ENCODE measurements at places on chromosomes 1 and 21. TPM values are rescaled to one million over a fixed set of nuclear protein-coding genes. Genes with fewer than 3 reads are reported as not detected.

- no peak for DNase-seq
- H3K27ac ChIP-seq = no peak overlapping the region
- no peaks in the 10 kb centered on the region for H3K4me1 ChIP-seq
- H3K4me3 ChIP-seq = no peak overlapping the region
These were observed 19.3 kb downstream of the DPT start for GRCh38 chr1:168709405-168710363.

- H3K4me3 ChIP-seq = no peak overlapping the region
- peak; percentile 59 for DNase-seq
- H3K27ac ChIP-seq = no peak overlapping the region
- H3K27me3 ChIP-seq = peaks cover 2% of the 10 kb centered on the region
These were observed 20.3 kb upstream of the SLC5A9 start for GRCh38 chr1:48202030-48202752.

- no peaks in the 10 kb centered on the region for H3K36me3 ChIP-seq
- no peak overlapping the region for H3K27ac ChIP-seq
- H3K27me3 ChIP-seq = peaks cover 18% of the 10 kb centered on the region
- H3K4me3 ChIP-seq = no peak overlapping the region
- H3K4me1 ChIP-seq = no peaks in the 10 kb centered on the region
These were observed 4.7 kb upstream of the SPRR3 start for GRCh38 chr1:152996633-152997400.

DNA sequence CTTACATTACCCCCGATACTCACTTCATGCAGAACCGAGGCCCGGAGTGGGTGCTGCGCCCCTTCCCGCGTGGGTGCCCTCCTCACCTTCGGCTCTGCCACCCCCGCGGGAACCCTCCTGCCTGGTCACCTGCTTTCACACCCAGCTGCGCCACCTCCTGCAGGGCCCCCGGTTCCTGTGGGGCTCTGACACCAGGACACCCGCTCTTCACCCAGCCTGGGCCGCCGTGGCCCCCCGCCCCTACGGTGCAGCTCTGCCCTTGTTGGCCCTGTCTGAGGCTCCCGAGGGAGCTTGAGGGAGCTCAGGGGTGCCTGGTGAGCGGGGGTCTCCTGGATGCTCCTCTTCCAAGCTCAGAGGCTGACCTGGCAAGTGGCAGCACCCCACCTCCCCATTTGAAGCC is 19.0 kb downstream of the RRP1 start:
- no peaks in the 10 kb centered on the region for H3K36me3 ChIP-seq
- H3K4me1 ChIP-seq = peaks cover 10% of the 10 kb centered on the region
- no peak overlapping the region for H3K27ac ChIP-seq
- no peaks in the 10 kb centered on the region for H3K27me3 ChIP-seq
- no peak overlapping the region for H3K4me3 ChIP-seq
- no peak for DNase-seq

- H3K27ac ChIP-seq = no peak within 1 kb of the TSS
- H3K36me3 ChIP-seq = peaks cover 3% of the 10 kb centered on the region
- H3K4me3 ChIP-seq = peak within 1 kb of the TSS; percentile 60
- peaks cover 23% of the 10 kb centered on the region for H3K27me3 ChIP-seq
These were observed at the start of gene FAM131C for GRCh38 chr1:16073490-16074119. Gene FAM131C (minus strand): TSS chr1:16073651. CDS start chr1:16073442, 209 bp downstream.

DNA sequence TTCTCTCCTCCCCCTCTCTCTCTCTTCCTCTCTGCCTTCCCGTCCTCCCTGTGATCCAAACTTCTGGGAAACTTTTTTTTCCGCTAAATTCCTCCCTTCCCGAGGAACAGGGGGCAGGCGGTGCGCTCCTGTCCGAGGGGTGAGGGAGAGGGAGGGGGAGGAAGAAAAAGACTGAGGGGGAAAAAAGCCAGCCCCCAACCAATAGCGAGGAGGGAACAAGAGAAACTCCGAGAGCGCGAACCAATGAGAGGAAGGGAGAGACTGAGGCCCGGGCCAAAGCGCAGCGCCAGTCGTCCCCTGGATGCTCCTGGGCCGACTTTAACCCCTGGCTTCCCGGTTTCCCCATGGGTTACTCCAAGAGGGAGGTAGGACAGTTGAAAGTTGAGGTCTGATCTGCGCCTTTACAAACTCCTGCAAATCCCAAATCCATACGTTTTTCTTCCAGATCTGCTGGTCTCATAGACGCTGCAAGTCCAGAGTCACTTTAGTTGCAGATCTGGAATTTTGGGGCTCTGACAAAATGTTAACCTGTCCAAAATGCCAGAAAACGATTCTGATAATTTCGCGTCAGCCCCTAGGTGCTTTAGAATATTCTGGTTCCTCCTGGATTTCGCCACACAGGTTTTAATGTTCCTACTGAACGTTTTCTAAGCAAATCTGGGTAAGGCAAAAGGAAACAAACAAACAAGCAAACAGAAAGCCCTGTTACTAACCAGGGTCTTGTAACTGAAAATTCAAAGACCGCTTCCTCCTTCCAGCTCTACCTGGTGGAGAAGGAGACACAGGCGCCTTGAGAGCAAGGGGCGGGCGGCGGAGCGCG is at the start of gene TBX15:
TSS of gene TBX15 (minus strand) at position 158 of the 820 bp plus-strand sequence. CDS start 548 bp downstream, outside the sequence.
- H3K27me3 ChIP-seq = peaks cover 88% of the 10 kb centered on the region
- H3K27ac ChIP-seq = no peak within 1 kb of the TSS
- peak within 1 kb of the TSS; percentile 14 for H3K4me3 ChIP-seq

DNA sequence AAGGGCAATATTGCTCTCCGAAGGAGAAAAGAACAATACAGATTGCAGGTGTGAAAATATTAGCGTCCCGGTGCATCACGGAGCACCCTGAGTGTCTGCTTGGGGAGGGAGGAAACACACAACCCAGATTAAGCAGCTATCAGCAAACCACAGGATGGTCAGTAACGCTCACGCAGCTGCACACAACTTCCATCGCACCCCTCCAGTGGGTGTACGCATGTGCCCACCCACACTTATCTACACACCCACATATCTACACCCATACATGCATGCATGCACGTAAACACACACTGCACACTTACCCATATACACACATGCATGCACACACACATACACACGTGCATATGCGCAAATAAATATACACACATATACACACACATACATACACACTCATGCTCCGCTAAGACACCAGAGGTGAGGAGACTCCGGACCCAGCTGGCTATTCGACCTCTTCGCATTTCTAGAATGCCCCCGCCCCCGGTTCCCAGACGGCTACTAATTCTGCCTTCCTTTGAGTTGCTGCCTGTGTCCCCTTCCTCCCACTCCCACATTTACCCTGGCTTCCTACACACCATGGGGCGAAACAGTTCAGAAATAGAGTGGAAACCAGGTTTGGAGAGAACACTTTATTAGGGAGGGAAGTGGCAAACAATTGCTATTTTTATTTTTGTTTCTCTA is 26.2 kb downstream of the ITPKB start:
- DNase-seq = no peak
- peaks cover 56% of the 10 kb centered on the region for H3K36me3 ChIP-seq
- H3K4me1 ChIP-seq = peaks cover 74% of the 10 kb centered on the region
- H3K4me3 ChIP-seq = peak overlapping the region; percentile 4
- peak overlapping the region; percentile 53 for H3K27ac ChIP-seq

DNA sequence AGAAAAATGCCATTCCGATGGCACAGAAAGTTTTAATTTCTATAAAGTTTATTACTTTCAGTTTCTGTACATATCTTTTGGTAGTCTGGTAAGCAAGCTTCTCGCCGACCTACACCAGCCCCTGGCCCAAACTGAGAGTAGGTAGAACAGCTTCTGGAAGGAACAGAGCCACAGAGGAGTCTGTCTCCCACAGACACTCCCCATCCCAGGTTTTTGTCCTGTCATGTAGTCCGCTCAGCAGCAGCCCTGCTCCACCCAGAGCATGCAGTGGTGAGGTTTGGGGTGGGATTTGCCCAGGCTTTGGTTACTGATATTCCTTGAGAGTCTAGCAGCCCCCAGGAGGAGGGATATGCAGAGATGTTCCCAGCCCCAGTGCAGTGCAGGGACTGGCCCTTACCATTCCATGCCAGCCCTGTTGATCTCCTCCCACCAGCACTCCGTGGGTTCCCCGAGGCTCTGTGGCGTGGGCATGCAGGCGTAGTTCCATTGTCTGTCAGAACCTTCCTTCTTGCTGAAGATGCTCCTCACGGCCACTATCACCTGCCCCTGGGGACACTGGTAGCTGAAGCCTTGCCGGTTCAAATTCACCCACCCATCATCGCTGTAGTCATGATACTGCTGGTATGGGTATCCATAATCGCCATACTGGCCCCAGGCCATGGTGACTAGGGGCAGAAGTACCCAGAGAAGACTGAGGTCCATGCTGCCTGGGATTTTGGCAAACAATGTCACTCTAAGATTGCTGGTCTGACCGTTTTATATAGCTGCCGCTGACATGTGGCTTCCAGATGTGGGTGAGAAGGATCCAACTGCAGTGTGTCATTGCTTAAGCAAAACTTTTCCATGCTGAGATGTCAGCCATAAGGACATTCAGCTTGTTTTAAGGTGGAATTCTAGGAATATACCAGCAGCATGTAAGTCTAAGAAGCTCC is at the start of gene DPT:
TSS of gene DPT (minus strand) at position 734 of the 932 bp plus-strand sequence. CDS start at position 702, 32 bp downstream.
- peaks cover 3% of the 10 kb centered on the region for H3K27me3 ChIP-seq
- no peaks in the 10 kb centered on the region for H3K4me1 ChIP-seq
- H3K27ac ChIP-seq = no peak within 1 kb of the TSS
- DNase-seq = no peak
- H3K4me3 ChIP-seq = no peak within 1 kb of the TSS

The OPTC gene
- not detected for total RNA-seq

The TIE1 gene
- not detected for total RNA-seq

The PLA2G2E gene
- total RNA-seq = not detected

The CIART gene
- total RNA-seq = 1.7 TPM

The NPHP4 gene
- 18.1 TPM for total RNA-seq

The OR2L2 gene
- total RNA-seq = 0.10 TPM
